ENCODE measurements at places on chromosomes 2 and 18.
A peak's percentile ranks its signal among the peaks of the same experiment; 100 is the strongest.

DNA sequence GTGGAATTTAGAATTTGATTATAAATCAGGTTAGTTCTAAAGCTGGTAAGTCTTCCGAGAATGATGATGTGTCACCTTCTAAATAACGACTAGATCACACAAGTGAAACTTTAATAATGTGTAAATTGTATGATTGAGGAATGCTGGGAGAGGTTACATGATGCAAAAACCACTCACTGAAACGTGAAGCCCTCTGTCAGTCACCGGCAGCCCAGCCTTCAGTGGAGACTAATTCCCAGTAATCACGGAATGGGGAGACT lies 45.9 kb upstream of the ROCK2 start:
- no peak for DNase-seq

DNA sequence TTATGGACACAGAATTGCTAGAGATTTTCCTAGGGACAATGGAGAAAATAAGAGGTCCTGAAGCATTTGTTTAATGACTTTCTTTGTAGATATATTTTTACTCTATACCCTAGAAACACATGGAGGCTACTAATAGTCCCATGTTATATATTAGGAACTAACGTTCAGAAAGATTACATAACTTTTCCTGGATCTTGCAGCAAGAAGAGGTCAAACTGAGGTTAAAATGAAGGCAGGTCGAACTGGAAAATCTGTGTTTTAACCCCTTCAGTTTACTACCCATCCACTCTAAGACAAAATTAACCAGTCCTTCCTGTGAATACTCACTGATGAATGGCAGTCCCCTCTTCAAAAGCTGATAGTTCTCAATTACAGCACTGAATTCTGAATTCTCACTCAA lies 1415.8 kb upstream of the CELF4 start:
- no peak for DNase-seq

- no peak for DNase-seq
Observed at GRCh38 chr2:119108186-119108585, 50.4 kb downstream of the C1QL2 start.

- DNase-seq, result no peak
Observed at GRCh38 chr2:174561283-174561971, 36.2 kb downstream of the WIPF1 start.

DNA sequence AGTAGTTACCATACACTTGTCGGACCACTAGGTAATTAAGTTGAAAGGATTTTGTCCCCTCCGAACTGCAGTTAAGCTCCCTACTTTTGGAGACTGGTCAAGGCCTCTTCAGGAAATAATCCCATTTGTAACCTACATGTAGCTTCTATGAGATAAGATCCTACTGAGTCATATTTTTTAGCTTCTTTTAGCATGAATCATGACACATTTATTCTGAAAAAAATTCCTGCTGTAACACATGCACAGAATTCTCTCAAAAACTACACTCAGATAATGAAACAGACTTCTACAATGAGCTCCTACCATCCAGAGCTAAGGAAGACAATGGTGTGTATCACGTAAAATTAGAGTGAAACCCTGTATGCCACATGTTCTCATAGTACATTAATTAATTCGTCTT lies 100.7 kb upstream of the CCDC195 start:
- DNase-seq, result no peak

GRCh38 chr2:143513081-143513480 lies 383.9 kb downstream of the ARHGAP15 start:
- no peak for DNase-seq

GRCh38 chr2:178238154-178238521 lies 43.8 kb downstream of the OSBPL6 start:
- DNase-seq, result no peak

DNA sequence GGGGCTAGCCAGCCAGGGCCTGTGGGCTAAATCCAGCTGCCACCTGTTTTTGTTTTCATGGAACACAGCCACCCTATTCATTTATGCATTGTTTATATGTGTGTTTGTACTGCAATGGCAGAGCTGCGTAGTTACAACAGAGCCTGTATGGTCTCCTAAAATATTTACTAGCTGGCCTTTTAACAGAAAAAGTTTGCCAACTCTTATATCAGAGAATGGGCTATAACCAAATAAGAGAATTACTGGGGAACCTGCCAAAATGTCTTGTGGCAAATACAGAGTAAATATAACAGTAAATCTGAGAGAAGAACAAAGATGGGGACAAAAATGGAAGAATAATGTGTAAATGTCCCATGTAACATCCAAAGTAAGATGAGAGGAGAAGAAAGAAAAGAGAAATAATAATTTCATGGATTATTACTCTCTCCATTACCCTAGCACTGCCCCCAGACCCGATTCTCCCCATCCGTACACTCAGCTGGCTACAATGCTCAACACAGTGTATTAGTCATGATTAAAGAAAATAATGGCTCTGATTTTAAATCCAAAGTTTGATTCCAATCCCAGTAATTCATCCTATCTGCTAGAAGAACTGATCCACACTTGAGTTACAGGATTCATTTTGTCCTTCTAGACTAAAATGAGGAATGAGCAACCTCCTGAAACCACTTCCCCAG lies 249.3 kb downstream of the LRATD1 start:
- DNase-seq, result no peak

DNA sequence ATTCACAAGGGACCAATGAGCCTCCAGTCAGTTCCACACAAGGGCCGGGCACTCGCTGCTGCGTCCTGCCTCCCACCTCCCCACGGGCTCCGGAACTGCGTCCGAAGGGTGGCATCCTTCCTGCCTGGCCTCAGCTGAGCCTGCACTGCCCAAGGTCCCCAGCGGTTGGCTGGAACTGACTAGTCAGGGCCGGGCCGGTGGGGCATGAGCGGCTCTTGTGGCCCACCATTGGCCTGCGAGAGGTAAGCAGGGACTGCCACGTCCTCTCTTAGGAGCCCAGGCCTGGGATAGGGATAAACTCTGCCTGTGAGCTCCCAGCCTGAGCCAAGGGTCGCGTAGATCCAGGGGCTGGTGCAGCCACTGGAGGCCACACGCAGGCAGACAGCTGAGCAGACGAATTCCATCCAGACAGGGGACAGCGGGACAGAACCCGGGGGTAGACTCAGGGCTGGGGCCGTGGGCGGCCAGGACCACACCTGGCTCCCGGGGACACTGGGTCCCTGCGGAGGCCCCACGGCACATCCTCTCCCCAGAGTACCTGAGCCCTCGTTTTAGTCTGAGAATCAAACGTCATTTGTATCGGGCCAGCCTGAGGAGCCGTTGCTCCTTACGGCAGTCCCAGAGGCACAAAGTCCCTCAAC lies 148.4 kb downstream of the ZNF516 start:
- no peak for DNase-seq

GRCh38 chr2:228522977-228523376 lies 341.5 kb upstream of the SPHKAP start:
- no peak for DNase-seq

DNA sequence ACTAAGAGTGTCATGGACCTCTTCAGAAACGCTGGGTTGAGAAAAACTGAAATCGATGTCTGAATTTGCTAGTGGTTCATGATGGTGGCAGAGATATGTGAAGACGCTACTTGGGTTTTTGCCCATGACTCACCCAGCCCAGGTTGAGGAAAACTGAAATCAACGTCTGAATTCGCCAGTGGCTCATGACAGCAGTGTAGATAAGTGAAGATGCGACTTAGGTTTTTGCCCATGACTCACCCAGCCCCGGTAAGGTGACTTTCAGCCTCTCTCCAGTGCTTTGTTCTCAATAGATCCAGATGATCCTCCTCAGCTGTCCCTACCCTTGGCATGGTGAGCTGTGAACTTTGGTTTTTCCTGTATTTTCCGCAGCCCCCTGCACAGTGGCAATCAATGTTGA lies 105.3 kb upstream of the SIX3 start:
- DNase-seq, result no peak

DNA sequence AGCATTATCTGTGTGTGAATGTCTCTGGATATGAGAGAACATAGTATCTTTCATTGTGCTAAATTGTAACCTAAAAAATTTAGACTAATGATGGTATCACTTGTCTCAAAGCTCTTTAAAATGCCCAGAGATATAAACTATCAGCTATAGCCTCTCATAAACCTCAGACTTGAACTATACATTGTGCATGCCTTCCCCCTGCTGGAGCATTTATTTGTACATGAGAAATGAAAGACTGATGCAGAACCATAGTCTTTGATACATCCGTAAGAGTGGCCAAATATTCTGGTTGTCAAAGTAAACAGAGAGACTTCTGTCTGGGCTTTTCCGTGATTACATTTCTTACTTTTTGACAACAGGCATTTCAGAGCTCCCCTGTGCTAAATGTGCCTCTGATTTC lies 71.9 kb upstream of the CCDC68 start:
- no peak for DNase-seq

DNA sequence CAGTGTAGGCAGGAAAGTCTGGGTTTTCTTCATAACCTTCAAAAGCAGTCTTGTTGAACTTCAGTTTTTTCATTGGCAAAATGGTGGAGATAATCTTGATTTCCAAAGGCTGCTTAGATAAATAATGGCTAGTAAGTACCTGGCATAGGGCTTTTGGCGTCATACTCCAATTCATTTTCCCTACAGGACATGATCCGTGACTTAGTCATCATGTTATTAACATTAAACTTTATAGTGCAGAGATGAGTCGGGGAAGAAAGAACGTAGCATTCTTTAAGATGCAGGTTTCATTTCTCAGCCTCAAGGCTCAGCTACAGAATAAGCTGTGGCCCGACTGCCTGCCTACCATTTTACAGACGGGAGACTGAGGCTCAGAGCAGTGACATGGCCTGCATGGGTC lies 64.0 kb downstream of the RALBP1 start:
- DNase-seq, result no peak

GRCh38 chr18:31577195-31577594 lies 14.5 kb upstream of the TTR start:
- DNase-seq, result no peak

DNA sequence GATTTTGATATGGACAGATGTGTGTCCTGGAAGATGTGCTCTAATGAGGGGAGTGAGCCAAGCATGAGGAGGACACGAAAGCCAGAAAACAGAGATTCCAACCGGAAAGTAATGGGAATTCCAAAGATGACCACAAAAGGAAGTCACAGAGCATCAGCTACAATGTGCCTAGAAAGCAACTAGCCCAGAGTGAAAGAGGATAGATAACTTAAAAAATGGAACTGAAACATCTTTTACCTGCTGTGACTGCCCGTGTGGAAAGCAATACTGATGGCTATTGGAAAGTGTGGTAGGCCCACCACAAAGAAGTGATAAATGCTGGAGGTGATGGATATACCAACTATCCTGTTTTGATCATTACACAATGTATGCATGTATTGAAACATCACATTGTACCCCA lies 21.6 kb downstream of the DNMT3A start:
- DNase-seq, result no peak

DNA sequence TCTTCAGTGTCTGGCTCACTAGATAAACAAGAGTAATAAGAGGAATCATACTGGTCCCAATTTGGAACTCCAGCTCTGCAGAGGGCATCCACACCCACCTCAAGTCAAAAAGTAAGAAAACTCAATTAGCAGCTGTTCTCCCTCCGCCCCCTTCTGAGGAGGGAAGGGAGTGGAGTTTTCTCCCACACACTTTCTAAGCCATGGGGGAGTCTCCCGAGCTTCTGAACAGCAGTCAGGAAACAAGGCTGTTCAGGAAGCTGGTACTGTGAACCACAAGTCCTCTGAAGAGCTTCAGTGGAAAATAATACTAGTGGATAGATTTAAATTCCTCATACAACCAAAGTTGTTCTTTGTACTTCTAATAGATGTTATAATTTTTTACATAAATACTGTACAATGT lies 32.9 kb upstream of the SPTBN1 start:
- no peak for DNase-seq

GRCh38 chr2:228763379-228763981 lies 507.6 kb downstream of the PID1 start:
- DNase-seq, result peak; percentile 75

DNA sequence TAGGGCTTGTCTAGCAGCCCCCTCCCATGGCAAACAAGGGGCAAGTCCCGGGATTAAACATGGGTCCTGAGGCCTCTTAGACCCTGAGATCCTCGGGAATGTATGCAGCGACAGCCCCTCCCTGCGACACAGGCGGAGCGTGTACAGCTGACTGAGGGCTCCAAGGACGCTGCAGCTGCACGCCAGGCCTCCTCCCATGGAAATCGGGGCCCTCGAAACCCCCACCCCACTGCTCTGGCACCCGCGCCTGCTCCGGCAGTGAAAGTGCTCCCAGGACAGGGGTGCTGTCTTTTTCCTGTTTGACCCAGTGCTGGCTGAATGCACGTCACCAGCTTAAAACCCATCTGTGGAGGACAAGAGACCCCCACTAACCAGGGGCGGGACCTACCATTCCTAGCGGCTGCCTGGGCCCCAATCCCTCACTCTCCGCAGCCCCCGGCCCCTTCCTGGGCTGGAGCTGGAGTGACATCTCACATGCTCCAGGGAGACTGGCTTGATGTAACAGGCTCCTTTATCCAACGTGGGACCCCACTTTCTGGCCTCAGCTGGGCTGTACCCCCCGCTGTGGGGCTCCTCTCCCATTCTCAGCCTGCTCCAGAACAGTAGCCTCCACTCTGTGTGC lies 247.7 kb downstream of the TWIST2 start:
- no peak for DNase-seq

- DNase-seq, result no peak
Observed at GRCh38 chr2:174333017-174333371, 1.8 kb upstream of the SP9 start.

- DNase-seq, result no peak
Observed at GRCh38 chr2:213185147-213185822, 33.9 kb upstream of the IKZF2 start.

DNA sequence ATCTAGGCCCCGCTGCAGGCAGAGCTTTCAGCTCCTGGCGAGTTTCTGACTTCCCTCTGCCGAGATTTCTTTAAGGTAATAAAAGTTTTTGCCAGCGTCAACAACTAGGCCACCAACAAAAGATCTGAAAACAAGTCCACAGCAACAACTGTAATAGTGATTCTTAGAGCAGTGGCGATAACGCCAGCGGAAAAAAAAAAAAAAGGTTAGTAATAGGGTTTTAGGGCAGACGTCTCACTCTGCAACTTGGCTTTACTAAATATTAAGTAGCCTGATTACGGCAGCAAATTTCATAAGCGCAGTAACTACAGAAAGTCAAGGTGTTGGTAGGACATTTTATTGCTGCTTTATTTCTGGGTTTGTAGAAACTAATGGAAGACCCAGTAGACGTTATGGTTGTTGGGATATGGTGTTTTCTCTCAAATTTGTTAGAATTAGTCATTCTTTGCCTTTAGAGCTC lies 481 bp downstream of the SLC30A6 start:
- no peak for DNase-seq

DNA sequence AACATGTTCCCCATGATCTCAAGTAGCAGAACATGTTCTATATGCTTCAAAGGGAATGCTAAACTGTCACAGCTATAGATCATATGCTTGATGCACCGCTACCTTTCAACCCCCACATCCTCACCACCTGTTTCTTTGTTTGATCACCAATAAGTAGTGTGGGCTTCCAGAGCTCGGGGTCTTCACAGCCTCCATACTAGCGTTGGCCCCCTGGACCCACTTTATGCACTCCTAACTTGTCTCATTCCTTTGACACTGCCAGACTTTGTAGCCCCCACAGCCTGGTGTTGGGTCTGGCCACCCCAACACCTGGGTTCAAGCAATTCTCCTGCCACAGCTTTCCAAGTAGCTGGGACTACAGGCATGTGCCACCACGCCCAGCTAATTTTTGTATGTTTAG lies 11.6 kb upstream of the RBM44 start:
- DNase-seq, result no peak
